Activated T-cell treated with anti-CD3 and anti-CD28 coated beads for 4 hours (primary cell): ENCODE measurements at places on chromosomes 11 and 22.

DNA sequence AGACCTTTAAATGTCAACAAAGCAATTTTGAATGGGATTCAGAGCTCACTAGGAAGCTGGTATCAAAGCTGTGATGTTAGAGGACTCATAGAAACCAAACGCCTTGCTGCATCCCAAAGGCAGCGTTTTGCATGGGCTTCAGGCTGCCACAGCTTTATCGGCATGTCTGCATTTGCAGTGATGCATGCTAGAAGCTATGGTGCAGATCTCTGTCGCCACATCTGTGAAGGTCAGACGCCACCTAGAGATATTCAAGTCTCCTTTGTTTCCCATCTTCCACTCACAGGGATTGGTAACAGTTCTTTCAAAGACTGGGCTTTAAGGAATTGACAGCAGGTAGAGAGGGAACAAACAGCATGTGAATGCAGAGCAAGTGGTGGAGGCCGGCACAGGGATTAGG lies 47.8 kb downstream of the NTM start:
- DNase-seq: no peak

DNA sequence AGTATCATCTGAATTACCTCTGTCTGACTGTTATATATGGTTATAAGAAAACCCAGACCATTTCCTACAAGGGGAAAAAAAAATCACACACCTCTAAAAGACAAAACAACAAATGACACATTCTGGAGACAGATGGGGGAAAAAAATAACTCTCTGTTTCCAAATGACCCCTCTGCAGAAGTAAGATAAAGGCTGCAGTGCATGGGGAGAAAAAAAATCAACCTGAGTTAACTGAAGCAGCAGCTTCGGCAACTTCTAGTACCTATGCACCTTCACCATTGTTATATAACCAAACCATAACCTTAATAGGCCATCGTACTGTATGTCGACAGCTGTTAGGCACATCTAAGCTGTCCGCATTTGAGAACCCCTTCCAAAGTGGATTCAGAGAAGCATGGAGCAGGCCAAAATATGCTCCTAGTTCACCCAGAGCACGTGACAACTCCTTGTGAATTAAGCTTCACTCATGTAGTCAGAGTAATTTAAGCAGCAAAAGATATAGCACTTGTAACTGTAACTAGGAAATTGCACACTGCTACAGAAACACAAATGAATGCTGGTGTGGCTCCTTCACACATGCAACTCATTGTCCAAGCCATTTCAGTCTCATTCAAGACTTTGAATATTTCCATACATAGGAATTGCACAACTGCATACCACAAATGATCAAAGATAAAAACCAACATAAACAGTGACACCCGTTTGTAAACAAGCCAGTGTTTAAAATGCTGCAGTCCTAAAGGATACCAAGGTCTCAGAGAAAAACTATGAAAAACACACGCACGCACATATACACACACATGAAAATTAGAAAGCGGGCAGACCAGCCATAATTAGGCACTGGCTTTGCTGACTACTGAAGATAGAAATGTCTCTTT lies 2.7 kb downstream of the SIK3 start:
- DNase-seq: no peak

- no peak for DNase-seq
Measured at GRCh38 chr22:20963201-20964052, 3.6 kb upstream of the AIFM3 start.

DNA sequence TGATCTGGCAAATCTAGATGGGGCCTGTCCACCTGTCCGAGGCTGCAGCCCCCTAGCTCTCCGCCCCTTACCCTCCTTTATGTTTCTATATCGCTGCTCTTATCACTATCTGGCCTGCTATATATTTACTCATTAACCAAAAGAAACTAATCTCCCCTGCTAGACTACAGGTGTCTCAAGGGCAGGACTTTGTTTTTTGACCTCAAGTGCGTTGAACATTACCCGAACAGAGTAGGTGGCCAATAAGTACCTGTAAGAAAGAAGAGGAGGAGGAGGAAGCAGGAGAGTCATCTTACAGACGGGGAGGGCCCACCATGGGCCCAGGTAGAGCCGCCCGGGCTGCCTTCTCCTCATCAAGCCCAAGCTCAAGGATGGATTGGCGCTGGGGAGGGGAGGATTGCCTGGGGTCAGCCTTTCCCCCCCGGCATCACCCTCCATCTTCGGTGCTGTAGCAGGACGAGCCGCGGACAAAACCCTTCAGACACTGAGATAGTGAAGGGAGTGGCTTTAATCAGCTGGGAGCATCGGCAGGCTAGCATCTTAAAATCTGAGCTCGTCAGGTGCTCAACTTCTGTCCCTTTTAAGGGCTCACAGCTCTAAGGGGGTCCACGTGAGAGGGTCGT lies 1.2 kb upstream of the P2RY6 start:
- DNase-seq: no peak

DNA sequence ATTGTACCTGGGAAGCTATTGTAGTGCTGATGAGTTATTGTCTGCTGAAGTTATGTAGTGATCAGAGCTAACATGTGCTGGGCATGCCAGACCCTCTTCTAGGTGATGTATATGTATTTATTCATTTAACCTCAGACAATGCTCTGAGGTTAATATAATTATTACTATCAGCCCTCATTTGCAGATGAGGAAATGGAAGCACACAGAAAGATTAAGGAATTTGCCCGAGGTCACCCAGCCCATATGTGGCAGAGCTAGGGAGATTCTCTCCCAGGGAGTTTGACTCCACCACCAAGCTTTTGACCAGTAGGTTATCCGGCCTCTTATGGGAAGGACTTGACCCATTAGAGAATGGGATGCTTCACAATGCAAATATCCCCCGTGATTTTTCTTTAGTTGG lies 114.2 kb upstream of the NAV2 start:
- DNase-seq: no peak

DNA sequence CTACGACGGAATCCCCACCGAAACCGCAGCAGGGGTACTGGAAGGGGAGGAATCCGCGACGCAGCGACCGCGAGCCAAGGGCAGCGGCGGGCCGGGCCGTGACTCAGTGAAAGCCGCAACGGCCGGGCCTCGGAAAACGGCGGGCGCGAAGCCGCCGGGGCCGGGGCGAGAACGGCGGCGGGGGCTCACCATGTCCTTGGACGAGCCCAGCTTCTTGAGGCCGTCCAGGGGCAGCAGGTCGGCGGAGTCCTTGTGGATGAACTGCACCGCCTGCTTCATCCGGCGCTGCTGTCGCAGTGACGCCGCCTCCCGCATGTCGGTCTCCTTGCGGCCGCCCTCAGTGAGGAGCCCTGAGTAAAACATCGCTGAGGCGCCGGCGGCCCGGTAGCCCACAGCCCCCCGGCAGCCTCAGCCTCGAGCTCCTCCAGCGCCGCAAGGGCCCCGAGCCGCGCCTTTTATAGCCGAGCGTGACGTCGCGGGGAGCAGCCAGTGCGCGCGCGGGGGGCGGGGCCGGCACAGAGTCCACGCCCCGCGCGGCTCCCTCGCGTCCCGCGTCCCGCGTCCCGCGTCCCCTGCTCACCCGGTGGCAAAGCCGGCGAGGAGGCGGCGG lies at the start of gene NRIP3:
Gene NRIP3, minus strand, starts transcription at position 429 of the 610 bp plus-strand sequence. Its CDS starts 66 bp downstream, at position 363.
- DNase-seq: peak; percentile 67

- no peak for DNase-seq
Measured at GRCh38 chr22:36471341-36471821, 10.1 kb downstream of the TXN2 start.

GRCh38 chr11:79332017-79332416 lies 108.8 kb downstream of the TENM4 start:
- no peak for DNase-seq

DNA sequence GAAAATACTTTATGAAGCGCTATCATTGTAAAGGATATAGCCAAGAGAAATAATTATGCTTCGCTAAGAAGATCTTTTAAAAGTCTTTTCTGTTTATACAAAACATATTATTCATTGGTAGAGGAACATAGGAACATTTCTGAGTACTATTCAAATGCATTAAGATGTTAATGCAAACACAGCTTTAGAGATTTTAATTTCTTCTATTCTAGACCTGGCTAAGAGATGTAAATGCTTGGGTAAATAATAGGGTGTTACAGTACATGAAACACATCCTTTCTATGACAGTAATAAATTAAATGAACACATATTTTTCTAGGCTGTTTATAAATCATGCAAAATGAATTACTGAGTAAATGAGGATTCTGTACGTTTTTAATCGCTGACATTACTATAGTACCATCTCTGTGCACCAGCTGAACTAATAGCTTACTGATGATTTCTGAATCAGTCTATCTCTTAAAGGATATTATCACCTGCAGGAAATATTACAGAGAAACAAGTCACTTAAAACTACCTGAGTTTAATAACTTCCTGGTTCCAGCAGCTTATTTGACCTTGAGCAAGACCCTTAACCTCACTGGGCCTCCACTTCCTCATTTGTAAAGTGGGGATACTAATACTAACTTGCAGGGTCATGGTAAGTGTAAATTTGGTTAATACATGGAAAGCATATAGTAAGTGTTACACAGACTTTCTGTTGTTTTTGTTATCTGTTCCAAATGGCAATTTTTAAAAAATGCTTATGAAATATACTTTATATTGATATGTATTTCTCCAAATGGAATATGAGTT lies 344.9 kb downstream of the DYNC2H1 start:
- DNase-seq: no peak

- no peak for DNase-seq
Measured at GRCh38 chr11:44621140-44621681, 55.7 kb downstream of the CD82 start.

DNA sequence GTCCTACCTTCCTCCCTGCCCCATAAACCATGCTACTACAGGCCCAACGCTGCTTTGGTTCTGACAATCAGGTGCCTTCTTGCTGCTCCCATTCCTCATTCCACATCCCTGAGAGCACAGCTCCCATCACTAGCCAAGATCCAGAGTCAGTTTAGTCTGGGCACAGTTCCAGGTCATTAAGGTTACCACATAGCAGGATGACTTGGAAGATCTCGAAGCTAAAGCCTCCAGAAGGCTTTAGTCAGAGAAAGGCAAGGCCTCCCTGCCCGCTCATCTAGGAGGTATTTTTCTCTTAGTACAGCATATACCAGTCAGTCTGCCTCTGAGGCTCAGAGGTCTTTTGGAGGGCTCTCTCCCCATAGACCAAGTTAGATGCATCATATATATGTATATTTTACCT lies 30.3 kb downstream of the TRIM66 start:
- DNase-seq: no peak

GRCh38 chr11:24142062-24142461 lies 354.8 kb upstream of the LUZP2 start:
- DNase-seq: no peak

DNA sequence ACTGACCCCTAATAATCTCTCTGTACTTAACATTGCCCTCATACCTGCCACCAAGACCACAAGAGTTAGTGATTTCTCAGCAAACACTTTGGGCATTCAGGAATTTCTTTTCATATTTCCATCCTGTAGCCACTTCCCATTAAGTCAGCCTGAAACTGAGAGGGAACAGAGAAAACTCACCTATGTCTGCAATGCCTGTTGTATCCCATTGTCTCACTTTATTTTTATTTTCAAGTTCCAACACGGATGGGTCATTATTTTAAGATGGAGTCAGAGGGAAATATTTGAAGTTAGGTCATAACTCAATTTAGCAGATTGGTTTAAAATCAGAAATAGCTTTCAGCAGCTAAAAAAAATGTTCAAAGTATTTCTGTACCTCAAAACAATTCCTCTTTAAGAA lies 937.8 kb upstream of the CHORDC1 start:
- DNase-seq: no peak

DNA sequence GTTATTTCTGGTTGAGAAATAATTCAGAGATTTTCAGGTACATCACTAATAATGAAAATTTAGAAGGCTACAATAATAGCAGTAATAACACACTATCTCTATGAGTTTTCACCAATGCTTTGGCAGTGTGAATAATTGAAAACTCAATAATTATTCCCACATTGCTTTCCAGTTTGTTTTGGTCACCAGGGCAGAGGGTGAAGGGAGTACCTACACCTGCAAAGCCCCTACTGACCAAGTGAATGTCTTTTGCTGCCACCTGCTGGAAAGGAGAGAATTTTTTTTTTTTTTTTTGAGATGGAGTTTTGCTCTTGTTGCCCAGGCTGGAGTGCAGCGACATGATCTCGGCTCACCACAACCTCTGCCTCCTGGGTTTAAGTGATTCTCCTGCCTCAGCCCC lies 3.2 kb downstream of the NELL1 start:
- no peak for DNase-seq

GRCh38 chr11:34266090-34266912 lies 91.5 kb downstream of the ABTB2 start:
- no peak for DNase-seq

- DNase-seq: no peak
Measured at GRCh38 chr11:8081591-8082250, 710 bp downstream of the TUB start.

GRCh38 chr22:33781411-33781810 lies 138.9 kb downstream of the LARGE1 start:
- no peak for DNase-seq

GRCh38 chr22:40595497-40596234 lies 40.9 kb downstream of the MRTFA start:
- DNase-seq: no peak

DNA sequence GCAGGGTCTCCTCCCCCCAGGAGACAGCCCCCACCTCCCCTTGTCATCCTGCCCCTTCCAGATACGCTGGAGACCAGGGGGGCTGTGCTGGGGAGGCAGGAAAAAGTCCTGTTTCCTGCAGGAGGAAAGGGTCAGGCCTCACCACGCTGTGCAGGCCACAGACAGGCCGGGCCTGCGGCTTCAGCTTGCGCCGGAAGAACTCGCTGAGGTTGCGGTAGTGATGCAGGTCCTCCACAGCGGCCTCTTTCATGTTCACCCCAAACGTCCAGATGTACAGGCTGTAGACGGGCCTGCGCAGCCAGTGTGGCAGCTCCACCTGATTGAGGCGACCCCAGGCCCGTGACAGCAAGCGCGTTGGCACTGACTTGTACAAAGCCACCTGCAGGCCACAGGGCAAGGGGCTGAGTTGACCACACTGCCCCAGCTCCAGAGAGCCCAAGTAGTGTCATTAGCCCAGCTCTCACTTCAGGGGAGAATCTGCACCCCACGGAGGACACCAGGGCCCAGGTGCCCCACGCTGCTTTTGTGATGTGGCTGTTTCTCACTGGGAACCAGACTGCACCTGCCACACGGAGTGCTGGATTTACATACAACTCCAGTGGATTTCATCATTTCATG lies 40.4 kb downstream of the PISD start:
- DNase-seq: no peak
